ENCODE measurements at places on chromosomes 13 and 19.

DNA sequence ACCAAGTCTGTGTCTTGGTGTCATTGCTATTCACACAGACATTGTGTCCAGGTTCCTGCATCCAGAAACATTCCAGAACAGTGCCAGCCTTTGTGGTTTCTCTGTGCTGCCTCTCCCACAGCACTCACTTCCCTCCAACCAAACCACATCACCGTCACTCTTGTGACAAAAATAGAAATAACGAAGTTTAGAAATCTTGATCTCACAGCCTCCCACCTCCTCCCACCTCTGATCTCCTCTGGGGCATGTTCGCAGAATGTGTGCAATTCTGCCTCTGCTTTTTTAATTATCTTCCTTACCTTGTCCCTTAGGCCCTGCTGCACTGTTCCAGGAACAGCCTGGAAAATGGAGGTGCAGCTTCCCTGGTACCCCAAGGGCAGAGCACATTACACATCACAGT is 8.7 kb upstream of the SERPINE3 start:
- DNase-seq, result no peak

DNA sequence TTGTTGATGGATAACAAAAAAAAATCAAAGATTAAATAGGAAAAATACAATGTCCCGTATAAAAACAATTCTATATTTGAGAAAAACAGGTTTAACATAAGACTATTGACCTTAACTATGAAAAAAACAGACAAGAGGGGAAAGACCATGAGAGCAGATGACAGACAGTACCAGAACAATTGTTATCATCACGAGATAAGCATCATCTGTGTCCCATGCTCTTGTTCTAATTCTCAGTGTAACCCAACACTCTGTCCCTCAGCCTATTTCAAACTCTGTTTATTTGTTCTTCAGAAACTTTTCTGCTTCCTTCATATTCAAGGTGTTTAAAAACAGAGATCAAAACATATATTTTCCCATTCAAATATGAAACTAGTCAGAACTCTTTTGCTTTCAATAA is 216.4 kb downstream of the PCDH9 start:
- no peak for DNase-seq

DNA sequence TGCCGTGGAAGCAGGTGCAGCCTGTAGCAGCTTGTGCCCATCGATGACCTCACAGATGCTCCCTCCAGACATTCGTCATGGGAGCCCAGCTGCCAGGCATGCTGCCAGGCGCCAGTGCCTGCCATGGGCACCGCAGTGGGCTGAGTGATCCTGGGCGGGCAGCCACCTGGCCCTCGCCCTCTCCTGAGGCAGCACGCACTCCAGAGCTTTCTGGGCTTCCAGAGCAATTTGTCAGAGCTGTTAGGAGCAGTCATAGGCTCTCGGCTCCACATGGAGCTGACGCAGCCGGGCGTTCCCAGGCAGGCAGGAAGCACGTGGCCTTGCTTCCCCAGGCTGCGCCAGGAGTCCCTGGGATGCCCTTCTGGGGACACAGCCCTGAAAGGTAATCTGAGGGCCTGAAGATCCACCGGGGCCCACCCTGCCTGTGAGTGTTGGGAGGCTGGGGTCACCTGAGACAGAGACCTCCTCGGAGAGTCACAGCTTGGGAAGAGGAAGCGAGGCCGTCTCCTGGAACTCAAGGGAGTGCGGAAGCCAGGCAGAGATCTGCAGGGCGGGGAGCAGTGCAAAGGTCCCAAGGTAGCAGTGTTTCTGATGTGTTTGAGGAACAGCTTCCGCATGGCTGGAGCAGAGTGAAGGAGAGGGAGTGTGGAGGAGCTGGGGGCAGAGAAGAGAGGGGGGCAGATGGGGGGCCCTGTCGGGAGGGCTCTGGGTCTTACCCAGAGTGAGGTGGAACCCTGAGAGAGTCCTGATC is 50.6 kb downstream of the DPF1 start:
- DNase-seq, result peak; percentile 96

GRCh38 chr13:41188584-41188983 is 5.8 kb downstream of the KBTBD7 start:
- DNase-seq, result no peak

GRCh38 chr19:1103708-1104310 is at the start of gene GPX4:
Gene GPX4 (plus strand): TSS chr19:1103994. CDS start chr19:1104044, 50 bp downstream.
- peak; percentile 90 for DNase-seq

All from SHP77 treated with DMSO at 0.1 percent for 48 hours (cell line).